ENCODE measurements at places on chromosomes 16 and 17. TPM values are rescaled to one million over a fixed set of nuclear protein-coding genes. Genes with fewer than 3 reads are reported as not detected.

Gene PTX4
- not detected for total RNA-seq

Gene HSD17B1
- total RNA-seq: 0.78 TPM

Gene PMFBP1
- 1.2 TPM for total RNA-seq

Gene SLC2A4
- total RNA-seq: 6.7 TPM

Gene PLA2G15
- total RNA-seq: 26.0 TPM

Gene TNP2
- not detected for total RNA-seq

Gene MYH1
- not detected for total RNA-seq

- DNase-seq: no peak
These were observed 80.2 kb downstream of the HS3ST4 start for GRCh38 chr16:25771812-25772568.

DNA sequence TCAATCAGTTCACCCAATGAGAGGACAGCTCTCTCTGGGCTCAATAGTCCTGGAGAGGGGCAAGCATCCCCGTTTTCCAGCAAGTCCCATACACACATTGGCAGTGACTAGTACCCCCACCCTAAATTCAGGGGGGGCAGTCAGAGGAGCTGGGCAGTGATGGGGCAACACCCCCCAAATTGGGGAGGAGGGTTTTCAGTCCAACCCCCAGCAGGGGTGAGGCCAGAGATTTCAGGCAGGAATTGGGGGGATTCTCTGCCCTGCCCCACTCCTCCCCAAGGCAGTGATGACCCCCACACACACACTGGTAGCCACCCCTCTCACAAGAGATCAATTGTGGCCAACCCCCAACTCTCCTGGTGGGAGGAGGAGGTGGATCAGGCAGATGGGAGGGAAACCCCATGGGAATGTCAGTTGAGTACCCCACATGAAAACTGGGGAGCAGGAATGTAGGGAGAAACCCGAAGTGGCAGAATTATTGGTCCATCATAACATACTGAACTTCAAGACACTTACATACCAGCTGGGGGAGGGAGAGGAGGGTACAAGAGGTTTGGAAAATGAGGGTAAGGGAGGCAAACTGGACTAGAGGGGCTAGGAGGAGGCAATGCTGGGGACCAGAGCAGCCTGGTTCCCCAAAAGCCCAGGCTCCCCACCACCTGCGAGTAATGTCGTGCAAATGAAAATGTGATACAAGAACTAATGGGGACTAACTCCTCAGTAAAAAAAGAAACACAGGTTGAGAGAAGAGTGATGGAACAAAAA, 3.1 kb downstream of the VAMP2 start:
- DNase-seq: no peak

DNA sequence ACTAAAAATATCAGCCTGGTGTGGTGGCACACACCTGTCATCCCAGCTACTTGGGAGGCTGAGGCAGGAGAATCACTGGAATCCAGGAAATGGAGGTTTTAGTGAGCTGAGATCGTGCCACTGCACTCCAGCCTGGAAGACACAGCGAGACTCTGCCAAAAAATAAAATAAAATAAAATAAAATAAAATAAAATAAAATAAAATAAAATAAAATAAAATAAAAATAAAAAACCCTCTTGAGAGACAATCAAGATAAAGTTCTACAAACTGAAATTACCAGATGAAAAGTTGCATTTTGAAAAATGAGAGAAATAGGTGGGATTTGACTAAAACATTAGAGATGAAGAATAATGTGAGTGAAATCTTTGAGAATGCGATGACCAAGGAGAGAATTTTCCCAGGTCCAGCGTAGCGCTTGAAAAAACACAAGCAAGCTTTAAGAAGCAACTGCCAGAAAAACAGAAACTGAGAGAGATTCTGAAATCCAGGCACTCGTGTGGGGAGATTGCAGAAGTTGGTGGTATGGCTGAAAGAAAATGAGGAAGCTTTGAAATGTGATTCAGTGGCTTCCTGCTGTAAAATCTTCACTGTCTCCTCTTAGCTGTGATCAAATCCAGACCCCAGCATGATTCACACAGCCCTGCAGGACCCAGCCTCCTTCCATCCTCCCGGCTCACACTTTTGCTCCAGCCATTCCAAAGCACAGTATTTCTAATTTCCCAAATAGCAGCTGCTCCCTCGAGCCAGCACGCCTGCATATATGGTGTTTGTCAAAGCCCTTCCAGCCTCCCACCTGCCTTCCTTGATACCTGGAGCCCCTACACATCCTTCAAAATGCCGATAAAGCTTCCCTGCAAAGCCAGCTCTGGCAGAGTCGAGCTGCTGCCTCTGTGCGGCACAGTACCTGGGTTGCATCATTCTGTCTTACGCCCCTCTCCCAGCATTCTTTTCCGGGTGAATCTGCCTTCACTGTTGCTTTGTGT, 8.2 kb upstream of the CD300E start:
- DNase-seq: no peak

- no peak for DNase-seq
These were observed 15.3 kb downstream of the KSR1 start for GRCh38 chr17:27471321-27472269.

- no peak for DNase-seq
These were observed 933.5 kb upstream of the SOX9 start for GRCh38 chr17:71187145-71187878.

DNA sequence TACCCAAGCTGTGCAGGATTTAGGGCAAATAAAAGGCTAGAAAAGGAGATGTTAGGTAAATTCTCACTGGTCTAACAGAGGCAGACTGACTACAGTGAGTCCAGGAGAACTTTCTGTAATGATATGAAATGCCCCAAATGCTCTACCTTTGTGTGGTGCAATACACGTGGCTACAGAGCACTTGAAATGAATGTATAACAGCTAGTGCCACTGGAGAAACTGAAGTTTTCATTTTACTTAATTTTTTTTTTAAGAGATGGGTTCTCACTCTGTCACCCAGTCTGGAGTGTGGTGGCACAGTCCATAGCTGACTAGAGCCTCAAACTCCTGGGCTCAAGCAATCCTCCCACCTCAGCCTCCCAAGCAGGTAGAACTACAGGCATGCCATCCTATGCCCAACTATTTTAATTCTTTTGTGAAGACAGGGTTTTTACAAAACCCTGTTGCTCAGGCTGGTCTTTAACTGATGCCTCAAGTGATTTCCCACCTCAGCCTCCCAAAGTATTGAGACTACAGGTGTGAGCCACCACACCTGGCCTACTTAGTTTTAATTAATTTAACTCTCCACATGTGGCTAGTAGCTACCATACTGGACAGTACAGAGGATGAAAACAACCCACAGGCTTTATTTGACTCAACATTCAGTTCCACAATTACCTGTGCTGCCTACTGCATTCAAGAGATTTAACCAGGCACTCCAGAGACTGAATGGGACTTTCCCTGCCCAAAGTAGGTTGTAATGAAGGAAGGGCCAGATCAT, 84.8 kb upstream of the PLEKHM1 start:
- DNase-seq: no peak

- DNase-seq: no peak
These were observed 196.4 kb upstream of the IRX3 start for GRCh38 chr16:54482892-54483574.

DNA sequence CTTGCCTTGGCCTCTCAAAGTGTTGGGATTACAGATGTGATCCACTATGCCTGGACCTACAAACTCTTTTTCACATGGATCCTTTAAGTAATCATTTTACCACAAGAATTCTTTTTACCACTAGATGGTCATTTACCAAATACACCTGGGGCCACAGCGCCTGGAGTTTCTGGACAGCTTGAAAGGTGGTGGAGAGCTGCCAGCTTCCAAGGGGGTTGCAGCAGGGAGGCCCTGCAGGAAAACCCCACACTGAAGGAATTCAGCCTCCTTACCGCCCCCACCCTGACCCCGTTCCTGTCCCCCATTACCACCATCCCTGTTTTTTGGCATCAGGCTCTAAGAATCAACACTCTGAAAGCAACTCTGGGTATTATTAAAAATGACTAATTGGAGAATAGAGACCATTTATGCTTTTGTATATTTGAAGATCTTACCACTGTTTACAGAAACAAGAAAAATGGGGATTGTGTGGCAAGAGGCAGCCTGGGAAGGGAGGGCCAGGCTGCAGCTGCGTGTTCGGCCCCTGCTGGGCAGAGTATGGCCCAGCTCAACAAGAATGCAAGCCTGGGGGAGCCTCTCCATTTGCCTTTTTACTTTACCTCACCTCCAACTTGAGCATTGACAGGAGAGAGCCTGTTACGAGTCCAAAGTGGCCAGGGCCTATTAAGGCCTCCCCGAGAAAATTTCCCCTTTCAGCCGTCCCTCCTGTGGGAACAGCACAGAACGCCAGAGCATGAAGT, 209.9 kb downstream of the ZFHX3 start:
- no peak for DNase-seq

DNA sequence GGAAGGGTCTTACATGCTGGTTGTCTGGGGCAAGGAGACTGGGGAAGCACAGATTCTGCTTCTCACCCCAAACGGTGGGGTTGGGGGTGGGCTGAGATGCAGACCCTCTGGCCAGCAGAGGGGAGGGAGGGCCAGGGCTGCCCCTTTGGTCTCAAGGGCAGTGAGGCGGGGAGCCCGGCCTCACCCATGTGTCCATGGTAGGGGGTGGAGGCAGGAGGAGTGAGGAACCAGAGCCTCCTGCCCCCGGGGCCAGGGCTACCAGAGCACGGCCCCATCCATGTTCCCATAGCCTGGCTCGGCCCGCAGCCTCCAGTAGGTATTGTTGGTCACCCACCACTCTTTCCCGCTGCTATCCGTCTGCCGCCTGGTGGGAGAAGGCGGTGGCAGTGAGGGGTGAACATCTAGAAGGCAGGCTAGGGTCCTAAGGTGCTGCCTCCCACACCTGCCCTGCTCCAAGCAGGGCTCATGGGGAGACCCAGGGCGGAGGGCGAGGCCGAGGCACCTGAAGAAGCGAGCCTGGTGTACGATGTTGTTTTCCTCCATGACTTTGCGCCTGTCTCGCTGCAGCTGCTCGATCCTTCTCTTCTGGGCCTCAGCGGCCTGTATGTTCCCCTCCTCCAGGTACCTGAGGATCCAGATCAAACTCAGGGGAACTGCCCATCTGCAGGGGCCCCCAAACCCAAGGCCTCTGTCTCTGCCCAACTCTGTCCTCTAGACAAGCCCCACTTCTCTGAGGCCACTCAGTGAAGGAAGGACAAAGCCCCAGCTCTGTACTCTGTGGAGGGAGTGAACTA, 13.4 kb downstream of the OSBPL7 start:
- DNase-seq: no peak

- no peak for DNase-seq
These were observed 57.9 kb downstream of the CMIP start for GRCh38 chr16:81502396-81503070.

GRCh38 chr16:71859762-71860521, 14.2 kb downstream of the ATXN1L start:
- DNase-seq: no peak

GRCh38 chr17:35390156-35390555, 16.7 kb upstream of the SLFN11 start:
- DNase-seq: no peak

DNA sequence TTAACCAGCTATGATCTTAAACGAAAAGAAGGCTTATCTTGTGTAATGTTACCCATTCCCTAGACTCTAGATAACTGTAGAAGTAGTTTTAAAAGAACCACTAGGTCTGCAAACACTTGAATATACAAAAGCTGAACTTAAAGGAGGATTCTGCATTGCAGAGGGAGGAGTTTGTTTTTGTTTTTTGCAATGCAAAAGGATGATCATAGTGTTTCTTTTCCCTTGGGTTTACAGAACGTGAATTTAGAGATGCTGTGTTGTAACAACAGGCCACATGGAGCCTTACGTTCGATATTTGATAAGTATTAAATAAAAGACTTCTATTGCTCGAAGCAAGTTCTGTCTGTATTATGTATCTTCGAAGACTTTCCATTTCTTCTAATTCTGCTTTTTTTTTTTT, 77.6 kb downstream of the CHD9 start:
- DNase-seq: no peak

DNA sequence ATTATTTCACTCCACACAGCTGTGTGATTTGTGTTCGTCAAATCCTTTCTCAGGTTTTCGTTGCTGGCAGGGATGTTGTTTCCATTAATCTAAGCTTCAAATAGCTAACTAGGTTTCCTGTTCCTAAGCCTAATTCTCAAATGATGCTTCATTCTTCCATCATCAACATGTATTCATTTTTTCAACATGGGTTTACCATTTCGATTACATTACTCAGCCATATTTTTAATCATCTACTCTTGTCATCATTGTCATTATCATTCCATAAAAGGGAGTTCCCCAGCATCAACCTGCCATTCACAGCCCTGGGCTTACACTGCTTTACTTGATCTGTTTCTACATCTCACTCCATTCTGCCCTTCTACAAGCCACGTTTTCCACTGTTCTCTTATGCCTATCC, 33.3 kb upstream of the ANKFN1 start:
- DNase-seq: no peak

GRCh38 chr16:84356591-84357116, 11.7 kb upstream of the ATP2C2 start:
- DNase-seq: peak; percentile 28

- DNase-seq: no peak
These were observed 19.3 kb upstream of the MTMR4 start for GRCh38 chr17:58533616-58534188.

- no peak for DNase-seq
These were observed 752 bp downstream of the EXOSC6 start for GRCh38 chr16:70250748-70251628.

- no peak for DNase-seq
These were observed 5.2 kb upstream of the APRT start for GRCh38 chr16:88816736-88817535.

DNA sequence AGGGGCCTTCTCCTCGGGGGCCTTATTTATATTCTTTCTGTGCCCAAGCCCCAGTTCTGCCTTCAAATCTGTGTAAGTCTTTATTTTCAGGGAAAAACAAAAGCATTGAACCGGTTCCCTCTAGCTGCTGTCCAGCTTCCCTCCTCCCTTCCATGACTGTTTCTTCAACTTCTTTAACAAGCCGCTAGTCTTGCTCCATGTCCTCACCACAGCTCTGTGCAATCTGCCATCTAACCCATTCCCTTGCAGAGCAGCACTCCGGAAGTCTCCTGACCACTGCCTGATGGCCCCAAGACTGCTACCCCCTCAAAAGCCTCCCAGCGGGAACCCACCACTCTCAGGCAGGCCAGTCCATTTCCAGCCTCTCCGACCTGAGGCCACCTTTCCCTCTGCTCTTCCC, 16.9 kb downstream of the EMC8 start:
- no peak for DNase-seq

DNA sequence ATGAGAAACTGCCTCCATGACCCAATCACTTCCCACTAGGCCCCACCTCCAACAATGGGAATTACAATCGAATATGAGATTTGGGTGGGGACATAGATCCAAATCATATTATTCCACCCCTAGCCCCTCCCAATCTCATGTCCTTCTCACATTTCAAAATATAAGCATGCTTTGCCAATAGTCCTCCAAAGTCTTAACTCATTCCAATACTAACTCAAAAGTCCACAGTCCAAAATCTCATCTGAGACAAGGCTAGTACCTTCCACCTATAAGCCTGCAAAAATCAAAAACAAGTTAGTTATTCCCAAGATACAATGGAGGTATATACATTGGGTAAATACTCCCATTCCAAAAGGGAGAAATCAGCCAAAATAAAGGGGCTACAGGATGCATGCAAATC, 12.9 kb downstream of the CLEC10A start:
- no peak for DNase-seq

- DNase-seq: no peak
These were observed 77.3 kb upstream of the TEKT1 start for GRCh38 chr17:6908807-6909206.

- DNase-seq: no peak
These were observed 612.1 kb upstream of the SALL1 start for GRCh38 chr16:51763072-51763661.

- DNase-seq: no peak
These were observed 25.0 kb downstream of the FOXK2 start for GRCh38 chr17:82544431-82545070.

All from tibial nerve (tissue), 4 donors.